ENCODE measurements at places on chromosomes 13 and 19. TPM values are rescaled to one million over a fixed set of nuclear protein-coding genes. Genes with fewer than 3 reads are reported as not detected.

Gene ZNF560
- 0.50 TPM for polyA plus RNA-seq

Gene MYH14
- polyA plus RNA-seq, result 19.0 TPM

Gene DACH1
- polyA plus RNA-seq, result 109 TPM

Gene RUBCNL
- 2.5 TPM for polyA plus RNA-seq

Gene CABP5
- polyA plus RNA-seq, result not detected

Gene ALOX5AP
- 3.6 TPM for polyA plus RNA-seq

Gene TTC9B
- polyA plus RNA-seq, result 0.16 TPM

Gene PABPC3
- polyA plus RNA-seq, result 1.4 TPM

Gene ADGRE2
- 0.32 TPM for polyA plus RNA-seq

Gene CCNA1
- polyA plus RNA-seq, result 0.79 TPM

Gene ZNF555
- 13.8 TPM for polyA plus RNA-seq

Gene FFAR1
- 0.22 TPM for polyA plus RNA-seq

Gene DAND5
- 0.11 TPM for polyA plus RNA-seq

Gene GPR183
- polyA plus RNA-seq, result 2.2 TPM

- DNase-seq, result peak; percentile 36
These were observed at the start of gene ZNF792 for GRCh38 chr19:34963573-34964406. Gene ZNF792 (minus strand): TSS chr19:34964229. CDS start chr19:34963662, 567 bp downstream.

DNA sequence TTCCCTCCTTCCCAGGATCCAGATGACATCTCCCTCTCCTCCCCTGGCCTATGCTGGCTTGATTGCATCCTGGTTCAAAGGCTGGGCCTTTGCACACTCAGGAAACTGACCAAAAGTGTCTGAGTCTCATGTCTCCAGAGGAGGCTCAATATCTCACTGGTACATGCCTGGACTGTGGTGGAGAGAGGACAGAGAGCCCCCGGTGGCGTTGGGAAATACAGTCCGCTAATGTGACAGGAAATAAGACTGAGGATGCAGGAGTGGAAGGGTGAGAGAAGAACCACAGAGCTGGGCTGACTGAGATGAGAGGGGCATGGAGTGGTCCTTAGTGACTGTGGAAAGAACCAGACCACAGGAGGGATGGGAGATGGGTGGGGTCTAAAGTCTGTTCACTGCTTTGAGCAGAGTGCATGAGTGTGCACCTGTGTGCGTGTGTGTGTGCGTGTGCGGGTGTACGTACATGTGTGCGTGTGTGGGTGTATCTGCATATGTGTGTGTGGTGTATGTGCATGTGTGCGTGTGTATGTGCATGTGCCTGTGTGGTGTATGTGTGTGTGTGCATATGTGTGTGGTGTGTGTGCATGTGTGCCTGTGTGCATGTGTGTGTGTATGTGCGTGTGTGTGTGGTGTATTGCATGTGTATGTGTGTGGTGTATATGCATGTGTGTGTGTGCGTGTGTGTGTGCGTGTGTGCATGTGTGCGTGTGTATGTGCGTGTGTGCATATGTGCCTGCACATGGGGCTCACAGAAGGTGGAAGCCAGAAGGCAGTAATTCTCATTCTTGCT is 1.9 kb downstream of the SIGLEC5 start:
- no peak for DNase-seq

DNA sequence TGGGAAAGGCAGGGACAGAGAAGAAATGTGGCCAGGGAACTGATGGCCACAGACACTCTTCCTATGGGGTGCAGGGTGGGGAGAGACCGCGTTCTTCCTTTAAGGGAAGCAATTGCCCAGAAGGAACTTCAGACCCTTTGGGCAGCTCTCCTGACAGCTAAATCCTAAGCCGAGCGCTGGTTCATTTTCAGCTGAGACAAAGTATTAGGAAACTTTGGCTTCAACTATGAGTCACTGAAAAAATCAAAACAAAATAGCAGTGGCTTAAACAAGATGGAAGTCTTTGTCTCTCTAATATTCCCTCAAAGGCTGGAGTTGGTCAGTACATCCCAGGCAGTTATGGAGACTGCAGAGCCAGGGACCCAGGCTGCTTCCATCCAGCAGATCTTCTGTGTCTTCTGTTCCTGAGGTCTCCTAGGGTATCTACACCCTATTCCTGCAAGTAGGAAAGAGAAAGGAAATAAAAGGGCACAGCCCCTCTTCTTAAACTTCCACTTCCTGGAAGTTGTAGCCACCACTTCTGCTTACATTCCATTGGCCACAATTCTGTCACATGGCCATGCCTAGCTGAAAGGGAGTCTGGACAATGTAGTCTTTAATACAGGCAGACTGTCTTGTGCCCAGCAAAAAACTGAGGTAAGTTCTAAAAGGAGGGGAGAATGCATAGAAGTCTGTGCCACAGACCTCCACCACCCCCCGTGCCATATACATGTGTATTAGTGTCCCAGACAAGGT is 163.5 kb downstream of the KATNAL1 start:
- DNase-seq, result no peak

GRCh38 chr13:80160110-80160509 is 180.8 kb downstream of the SPRY2 start:
- no peak for DNase-seq

- DNase-seq, result no peak
These were observed 4.7 kb downstream of the EPS8L1 start for GRCh38 chr19:55080121-55080967.

DNA sequence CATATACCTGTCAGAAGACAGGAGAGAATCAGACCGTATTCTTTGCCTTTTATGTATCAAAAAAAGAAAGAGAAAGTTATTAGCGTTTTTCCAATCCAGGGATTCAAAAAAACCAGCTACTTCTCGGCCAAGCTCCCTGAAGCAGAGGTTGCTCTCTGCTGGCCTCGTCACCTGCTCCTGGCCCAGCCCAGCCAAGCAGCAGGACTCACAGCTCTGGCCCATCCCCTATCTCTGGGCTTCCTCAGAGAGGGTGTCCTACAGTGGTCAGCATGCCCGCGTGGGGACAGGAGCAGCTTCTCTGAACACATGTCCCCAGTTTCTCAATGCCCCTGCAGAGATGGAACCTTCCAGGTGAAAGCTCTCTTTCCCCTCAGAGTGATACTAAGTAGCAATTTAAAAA is 209.0 kb downstream of the URI1 start:
- no peak for DNase-seq

DNA sequence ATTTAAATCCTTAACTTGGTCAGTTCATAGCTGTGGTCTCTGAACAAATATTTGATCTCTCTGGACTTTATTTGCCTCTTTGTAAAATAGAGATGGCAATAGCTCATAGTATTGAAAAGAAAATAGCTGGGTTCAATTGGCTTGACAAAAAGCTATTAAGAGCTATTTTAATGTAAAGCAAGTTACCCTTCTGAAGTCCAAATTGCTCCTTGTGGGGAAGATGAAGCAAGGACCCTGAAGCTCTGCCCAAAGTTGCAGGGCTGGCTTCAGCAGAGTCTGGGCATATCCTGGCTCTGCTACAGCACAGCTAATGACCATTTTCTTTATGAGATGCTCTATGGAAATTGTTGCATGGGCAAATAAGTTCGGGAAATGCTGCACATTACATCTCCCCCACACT is 484.5 kb downstream of the TDRD3 start:
- no peak for DNase-seq

GRCh38 chr13:21934284-21934683 is 263.4 kb downstream of the FGF9 start:
- no peak for DNase-seq

DNA sequence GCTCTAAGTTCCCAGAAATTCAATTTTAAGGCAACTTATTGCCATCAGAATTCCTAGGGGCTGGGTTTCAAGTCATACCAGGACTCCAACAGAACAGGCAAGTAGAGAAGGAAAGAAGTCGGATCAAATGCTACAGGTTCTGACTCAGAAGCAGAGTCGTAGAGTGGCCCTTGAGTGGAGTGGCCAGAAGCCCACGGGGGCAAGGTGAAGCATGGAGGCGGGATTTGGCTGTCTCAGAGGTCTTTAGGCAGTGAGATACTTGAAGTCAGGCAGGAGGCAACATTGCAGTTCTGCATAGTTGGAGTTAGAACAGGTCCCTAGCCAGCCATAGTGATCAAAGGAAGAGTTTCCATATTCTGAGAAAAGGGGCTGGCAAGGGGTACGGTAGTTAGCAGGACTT is 111.6 kb downstream of the NHLRC3 start:
- no peak for DNase-seq

DNA sequence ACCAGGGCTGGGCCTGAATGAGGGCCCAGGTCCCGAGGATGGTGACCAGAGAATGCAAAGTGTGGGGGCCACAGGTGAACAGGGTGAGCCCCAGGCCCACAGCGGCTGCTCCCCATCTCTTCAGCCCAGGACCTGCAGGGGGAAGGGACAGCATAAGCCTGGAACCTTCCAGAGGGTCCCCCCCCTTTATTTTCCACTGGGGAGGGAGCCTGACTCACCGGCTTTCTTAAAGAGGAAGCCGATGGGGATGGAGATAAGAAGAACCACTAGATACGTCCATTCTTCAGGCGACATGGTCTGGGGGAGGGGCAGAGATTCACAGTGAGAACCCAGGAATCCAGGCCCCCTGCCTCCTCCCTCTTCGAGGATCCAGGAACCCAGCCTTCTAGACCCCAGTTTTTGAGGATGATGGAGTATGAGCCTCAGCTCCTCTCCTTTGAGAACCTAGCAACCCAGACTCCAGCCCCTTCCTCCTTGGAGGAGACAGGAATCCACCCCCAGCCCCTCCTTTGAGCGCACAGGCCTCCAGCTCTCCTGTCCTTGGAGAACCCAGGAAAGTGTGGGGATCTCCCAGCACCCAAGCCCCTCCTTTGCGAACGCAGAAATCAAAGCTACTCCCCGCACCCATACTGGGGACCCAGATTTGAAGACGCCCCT is 1.0 kb downstream of the MBOAT7 start:
- no peak for DNase-seq

- DNase-seq, result no peak
These were observed 1139.6 kb upstream of the PCDH9 start for GRCh38 chr13:68369739-68370138.

- DNase-seq, result no peak
These were observed 3.7 kb upstream of the FCER2 start for GRCh38 chr19:7705387-7706187.

GRCh38 chr13:96771486-96772367 is 222.5 kb downstream of the OXGR1 start:
- no peak for DNase-seq

- DNase-seq, result no peak
These were observed 2.8 kb downstream of the HIPK4 start for GRCh38 chr19:40387155-40387554.

DNA sequence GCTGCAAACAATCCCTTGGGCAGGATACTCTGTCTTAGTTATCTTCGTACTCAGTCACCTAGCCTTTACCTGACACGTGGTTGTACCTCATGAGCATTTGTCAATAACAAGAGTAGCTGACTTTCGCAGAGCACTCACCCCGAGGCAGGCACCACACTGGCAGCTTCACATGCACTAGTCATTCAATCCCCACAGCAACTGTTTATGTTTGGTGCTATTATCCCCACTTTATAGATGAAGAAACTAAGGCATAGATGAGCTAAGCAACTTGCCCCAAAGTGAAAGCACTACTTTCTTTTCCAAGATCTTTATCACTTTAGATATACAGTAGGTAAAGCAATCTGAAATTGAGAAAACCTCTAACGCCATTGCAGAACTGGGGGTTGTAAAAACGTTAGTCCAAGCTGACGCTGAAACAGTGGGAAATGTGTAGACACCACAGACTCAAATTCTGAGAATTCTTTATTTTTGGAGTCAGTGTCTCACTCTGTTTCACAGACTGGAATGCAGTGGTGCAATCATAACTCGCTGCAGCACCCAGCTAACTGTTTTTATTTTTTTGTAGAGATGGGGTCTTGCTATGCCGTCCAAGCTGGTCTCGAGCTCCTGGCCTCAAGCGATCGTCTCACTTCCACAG is 446.0 kb downstream of the FOXO1 start:
- DNase-seq, result no peak

GRCh38 chr19:55655648-55656040 is 809 bp downstream of the U2AF2 start:
- no peak for DNase-seq

- no peak for DNase-seq
These were observed 421 bp upstream of the KLF5 start for GRCh38 chr13:73058432-73058735.

DNA sequence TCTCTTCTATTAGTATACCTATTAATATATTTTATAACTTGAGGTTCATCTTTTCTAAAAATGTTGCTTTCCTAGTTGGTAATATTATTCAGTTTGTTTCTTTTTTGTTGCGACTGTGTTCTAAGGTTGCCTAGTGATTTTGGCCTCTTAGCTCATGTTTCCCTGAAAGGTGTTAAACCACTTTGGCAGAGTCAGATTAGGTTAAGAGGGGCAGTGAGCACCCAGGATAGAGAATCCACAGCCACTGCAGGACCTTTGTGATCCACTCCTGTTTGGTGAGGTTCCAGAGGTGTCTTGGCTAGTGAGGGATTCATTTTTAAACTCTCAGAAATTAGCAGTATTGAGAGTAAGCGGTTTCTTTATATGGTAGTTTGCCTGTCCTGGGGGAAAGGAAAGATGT is 14.9 kb upstream of the GPR18 start:
- DNase-seq, result no peak

DNA sequence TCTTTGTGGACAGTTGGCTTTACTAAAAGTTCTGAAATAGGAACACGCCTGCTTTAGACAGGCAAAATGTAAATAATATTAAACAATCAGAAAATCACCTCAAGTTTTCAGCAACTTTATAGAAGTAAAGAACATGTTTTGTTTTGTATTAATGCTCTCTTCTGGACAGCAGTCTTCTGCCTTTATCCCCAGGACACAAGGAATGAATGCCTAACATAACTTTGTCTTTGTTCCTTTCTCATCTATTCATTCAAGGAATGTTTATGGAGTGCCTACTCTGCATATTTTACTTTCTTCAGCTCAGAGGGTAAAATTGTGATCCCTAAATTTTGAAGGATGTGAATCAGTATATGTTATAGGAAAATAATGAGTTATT is 325.4 kb downstream of the FOXO1 start:
- DNase-seq, result no peak

- DNase-seq, result no peak
These were observed 20.1 kb upstream of the MYADM start for GRCh38 chr19:53847555-53847954.

DNA sequence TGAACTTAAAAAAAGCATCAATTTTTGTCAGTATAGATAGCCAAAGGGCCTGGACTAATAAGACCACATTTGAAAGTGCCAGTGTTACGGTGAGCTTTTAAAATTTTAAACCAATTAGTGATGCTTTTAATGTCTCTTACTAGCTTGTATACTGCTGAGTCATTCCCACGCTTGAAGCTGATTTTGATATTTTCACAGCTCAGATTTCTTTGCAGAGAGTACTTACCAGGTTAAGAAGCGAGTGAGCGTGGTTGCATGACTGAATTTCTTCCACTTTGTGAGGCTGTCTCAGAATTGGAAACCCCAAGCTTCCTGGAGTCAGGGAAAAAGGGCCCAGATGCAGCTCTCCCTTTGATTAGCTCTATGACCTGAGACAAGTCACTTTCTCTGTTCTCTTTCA is 74.5 kb upstream of the NBEA start:
- DNase-seq, result no peak

GRCh38 chr19:2227415-2228156 is 8.5 kb downstream of the PLEKHJ1 start:
- DNase-seq, result no peak

DNA sequence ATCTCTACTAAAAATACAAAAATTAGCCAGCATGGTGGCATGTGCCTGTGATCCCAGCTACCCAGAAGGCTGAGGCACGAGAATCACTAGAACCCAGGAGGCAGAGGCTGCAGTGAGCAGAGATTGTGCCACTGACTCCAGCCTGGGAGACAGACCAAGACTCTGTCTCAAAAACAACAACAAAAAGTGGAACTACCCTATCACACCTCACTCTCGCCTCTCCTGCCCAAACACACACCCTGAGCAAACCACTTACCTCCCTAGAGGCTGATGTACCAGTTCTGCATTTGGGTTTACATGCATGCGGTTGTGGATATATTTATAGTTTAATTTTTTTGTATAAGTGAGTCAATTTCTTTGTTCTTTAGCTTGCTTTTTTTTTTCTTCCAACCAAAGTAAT is 7.7 kb upstream of the PTOV1 start:
- DNase-seq, result no peak

Data from right renal cortex interstitium (tissue), 3 donors.